Activated CD8-positive, alpha-beta T cell treated with anti-CD3 and anti-CD28 coated beads, Interleukin-2, amount 10 ng/mL, durations not matched to agents 7 days and 5 days (primary cell): ENCODE measurements at places on chromosomes 4 and X. TPM values are rescaled to one million over a fixed set of nuclear protein-coding genes. Genes with fewer than 3 reads are reported as not detected.

The PNMA5 gene
- total RNA-seq = not detected

GRCh38 chrX:2712890-2713840, 22.1 kb downstream of the CD99 start:
- no peak overlapping the region for H3K4me3 ChIP-seq
- H3K27me3 ChIP-seq = no peaks in the 10 kb centered on the region
- peaks cover 72% of the 10 kb centered on the region for H3K4me1 ChIP-seq

The BGN gene
- total RNA-seq = not detected

- H3K27me3 ChIP-seq = no peaks in the 10 kb centered on the region
- DNase-seq = no peak
- no peak overlapping the region for H3K27ac ChIP-seq
- no peak overlapping the region for H3K4me3 ChIP-seq
- H3K36me3 ChIP-seq = no peaks in the 10 kb centered on the region
These were observed 1285.8 kb downstream of the TECRL start for GRCh38 chr4:63123441-63123840.

- peaks cover 6% of the 10 kb centered on the region for H3K4me1 ChIP-seq
- no peak overlapping the region for H3K27ac ChIP-seq
- no peak overlapping the region for H3K4me3 ChIP-seq
- DNase-seq = no peak
- H3K27me3 ChIP-seq = peaks cover 3% of the 10 kb centered on the region
These were observed 346.4 kb downstream of the ZNF674 start for GRCh38 chrX:46198858-46199257.

- H3K4me1 ChIP-seq = peaks cover 43% of the 10 kb centered on the region
- peak overlapping the region; percentile 34 for H3K27ac ChIP-seq
- H3K36me3 ChIP-seq = peaks cover 6% of the 10 kb centered on the region
- DNase-seq = no peak
- no peaks in the 10 kb centered on the region for H3K27me3 ChIP-seq
These were observed 2.7 kb upstream of the PYURF start for GRCh38 chr4:88526221-88526815.

DNA sequence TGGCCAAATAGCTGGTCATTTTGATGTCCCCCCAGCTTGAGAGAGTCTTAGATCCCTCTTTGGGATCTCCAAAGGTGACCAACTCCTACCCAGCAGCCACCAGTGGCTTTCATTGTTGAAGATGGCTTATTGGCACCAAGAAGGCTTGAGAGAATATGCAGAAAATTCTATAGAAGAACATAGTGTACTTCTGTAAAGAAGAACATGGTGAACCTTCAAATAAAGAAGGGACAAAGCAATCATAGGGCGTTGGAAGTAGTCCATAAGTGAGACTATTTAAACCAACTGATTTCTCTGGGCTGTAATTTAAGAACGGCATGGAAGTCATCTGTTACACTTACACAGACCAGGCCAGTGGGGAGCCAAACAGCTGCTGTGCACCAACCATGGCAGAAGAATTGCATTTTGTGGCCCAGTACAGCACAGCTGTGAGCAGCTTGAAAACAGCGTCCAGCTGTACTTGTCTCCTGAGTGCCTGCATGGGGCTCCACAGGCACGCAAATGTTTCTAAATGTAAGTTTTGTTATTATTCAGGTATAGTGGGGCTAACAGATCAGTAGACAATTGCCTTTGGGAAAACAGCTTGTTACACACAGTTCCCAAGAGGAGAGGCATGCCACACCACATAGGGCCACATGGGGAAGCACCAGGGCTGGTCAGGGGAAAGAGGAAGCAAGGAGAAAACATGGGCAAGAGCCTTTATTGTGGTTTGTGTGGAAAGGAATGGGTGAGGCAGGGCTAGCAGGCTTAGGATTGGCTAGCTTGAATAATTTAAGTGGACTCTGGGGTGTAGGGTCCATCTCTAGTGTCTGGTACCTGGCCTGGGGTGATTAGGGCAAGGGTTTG, 125.0 kb downstream of the ARHGAP6 start:
- H3K27me3 ChIP-seq = no peaks in the 10 kb centered on the region
- no peak for DNase-seq
- H3K4me1 ChIP-seq = no peaks in the 10 kb centered on the region
- H3K27ac ChIP-seq = no peak overlapping the region

GRCh38 chr4:127196655-127197352, 436.0 kb upstream of the INTU start:
- no peak overlapping the region for H3K27ac ChIP-seq
- H3K4me3 ChIP-seq = no peak overlapping the region
- no peaks in the 10 kb centered on the region for H3K36me3 ChIP-seq
- DNase-seq = no peak

- no peak for DNase-seq
- H3K4me1 ChIP-seq = no peaks in the 10 kb centered on the region
- H3K27ac ChIP-seq = no peak overlapping the region
These were observed 24.4 kb upstream of the SLC25A43 start for GRCh38 chrX:119374736-119375135.

GRCh38 chr4:58475097-58475496, 1364.9 kb upstream of the IGFBP7 start:
- no peaks in the 10 kb centered on the region for H3K27me3 ChIP-seq
- no peak for DNase-seq
- H3K4me3 ChIP-seq = no peak overlapping the region

The CXorf65 gene
- total RNA-seq = 17.6 TPM

DNA sequence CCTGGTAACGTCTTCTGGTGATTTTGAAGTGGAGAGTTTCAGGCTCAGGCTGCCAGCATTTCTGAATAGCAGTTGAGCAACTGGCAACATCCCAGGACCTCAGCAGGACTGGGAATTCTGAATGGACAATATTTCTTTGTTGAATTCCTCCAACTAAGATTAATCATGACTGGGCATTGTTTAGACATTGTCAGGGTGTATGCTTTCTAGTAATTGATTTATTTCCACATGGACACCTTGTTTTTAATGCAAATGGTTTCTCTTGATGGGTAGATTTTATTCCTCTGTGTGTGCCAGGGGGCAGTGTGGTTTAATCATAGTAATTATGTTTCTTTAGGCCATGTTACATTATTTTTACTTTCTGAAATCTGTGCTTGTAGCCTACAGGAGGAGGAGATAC, 1004.7 kb upstream of the LCORL start:
- no peak for DNase-seq
- H3K4me3 ChIP-seq = no peak overlapping the region
- H3K4me1 ChIP-seq = no peaks in the 10 kb centered on the region
- no peak overlapping the region for H3K27ac ChIP-seq
- H3K27me3 ChIP-seq = no peaks in the 10 kb centered on the region

- no peak overlapping the region for H3K4me3 ChIP-seq
- no peak overlapping the region for H3K27ac ChIP-seq
- no peaks in the 10 kb centered on the region for H3K4me1 ChIP-seq
- no peak for DNase-seq
- no peaks in the 10 kb centered on the region for H3K36me3 ChIP-seq
- H3K27me3 ChIP-seq = no peaks in the 10 kb centered on the region
These were observed 2463.1 kb downstream of the ARAP2 start for GRCh38 chr4:33780952-33781791.

GRCh38 chrX:20061855-20062254, 54.9 kb downstream of the MAP7D2 start:
- H3K4me1 ChIP-seq = peaks cover 21% of the 10 kb centered on the region
- H3K27ac ChIP-seq = no peak overlapping the region
- H3K27me3 ChIP-seq = no peaks in the 10 kb centered on the region
- no peak for DNase-seq
- H3K36me3 ChIP-seq = no peaks in the 10 kb centered on the region

The SPINK2 gene
- 9.4 TPM for total RNA-seq

- peaks cover 36% of the 10 kb centered on the region for H3K36me3 ChIP-seq
- peak overlapping the region; percentile 92 for H3K27ac ChIP-seq
- H3K4me1 ChIP-seq = peaks cover 76% of the 10 kb centered on the region
- H3K27me3 ChIP-seq = no peaks in the 10 kb centered on the region
These were observed 23.7 kb downstream of the ELF4 start for GRCh38 chrX:130086447-130087206.

DNA sequence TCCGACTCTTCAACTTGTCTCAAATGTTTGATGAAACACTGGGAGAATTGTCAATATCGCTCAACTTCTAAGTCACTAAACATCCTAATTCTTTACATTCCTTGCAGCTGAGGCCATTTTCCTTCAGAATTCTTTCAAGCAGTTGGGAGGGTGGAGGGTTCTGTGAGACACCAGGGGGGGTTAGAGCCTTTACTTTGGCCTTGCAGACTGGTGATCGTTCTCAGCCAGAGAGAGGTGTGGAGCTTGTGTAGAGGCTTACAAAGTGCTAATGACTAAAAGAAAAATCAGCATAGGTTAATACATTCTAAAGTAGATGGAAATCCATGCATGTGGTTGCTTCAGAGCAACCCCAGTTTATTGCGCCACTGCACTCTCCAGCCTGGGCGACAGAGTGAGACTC, 21.3 kb upstream of the SOX3 start:
- no peaks in the 10 kb centered on the region for H3K36me3 ChIP-seq
- H3K4me3 ChIP-seq = no peak overlapping the region
- H3K27me3 ChIP-seq = no peaks in the 10 kb centered on the region
- no peaks in the 10 kb centered on the region for H3K4me1 ChIP-seq
- no peak for DNase-seq
- H3K27ac ChIP-seq = no peak overlapping the region

The TASL gene
- total RNA-seq = 3.0 TPM

GRCh38 chr4:147110473-147111367, 165.1 kb upstream of the TTC29 start:
- H3K4me1 ChIP-seq = no peaks in the 10 kb centered on the region
- H3K4me3 ChIP-seq = no peak overlapping the region
- H3K27me3 ChIP-seq = peaks cover 2% of the 10 kb centered on the region
- H3K36me3 ChIP-seq = no peaks in the 10 kb centered on the region
- DNase-seq = no peak
- H3K27ac ChIP-seq = no peak overlapping the region
